ENCODE measurements at places on chromosomes 16 and 17.

- DNase-seq, result no peak
Observed at GRCh38 chr16:15752717-15753488, 102.9 kb downstream of the NDE1 start.

DNA sequence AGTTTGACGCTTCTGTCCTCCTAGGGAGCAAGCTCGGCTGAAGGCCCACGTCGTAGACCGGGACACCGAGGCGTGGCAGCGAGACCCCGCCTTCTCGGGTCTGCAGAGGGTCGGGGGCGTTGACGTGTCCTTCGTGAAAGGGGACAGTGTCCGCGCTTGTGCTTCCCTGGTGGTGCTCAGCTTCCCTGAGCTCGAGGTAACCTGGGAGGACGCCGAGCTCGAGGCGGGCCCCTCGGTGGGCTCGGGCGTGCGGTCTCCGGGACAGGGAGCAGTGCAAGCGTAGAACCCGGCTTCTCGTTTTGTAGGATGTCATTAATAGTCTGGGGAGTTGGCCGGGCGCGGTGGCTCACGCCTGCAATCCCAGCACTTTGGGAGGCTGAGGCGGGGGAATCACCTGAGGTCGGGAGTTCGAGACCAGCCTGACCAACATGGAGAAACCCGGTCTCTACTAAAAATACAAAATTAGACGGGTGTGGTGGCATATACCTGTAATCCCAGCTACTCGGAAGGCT is 715 bp downstream of the ENDOV start:
- DNase-seq, result no peak

DNA sequence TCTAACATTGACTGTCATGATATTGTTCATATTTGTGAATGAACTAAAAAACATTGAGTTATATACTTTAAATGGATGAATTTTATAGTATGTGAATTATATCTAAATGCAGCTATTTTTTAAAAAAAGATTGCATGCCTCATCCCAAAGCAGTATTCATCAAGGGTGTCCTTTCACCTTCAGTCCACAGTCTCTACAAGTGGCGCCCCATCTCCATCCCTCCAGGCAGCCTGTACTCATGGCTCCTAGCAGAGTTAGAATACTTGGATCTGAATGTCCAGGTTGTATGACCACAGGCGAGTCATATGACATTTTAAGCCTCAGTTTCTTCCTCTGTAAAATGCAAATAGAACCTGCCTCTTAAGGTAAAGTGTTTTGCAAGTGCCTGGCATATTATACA is 69.8 kb downstream of the TMEM100 start:
- DNase-seq, result no peak

- no peak for DNase-seq
Observed at GRCh38 chr17:79931817-79932309, 92.6 kb upstream of the CBX4 start.

DNA sequence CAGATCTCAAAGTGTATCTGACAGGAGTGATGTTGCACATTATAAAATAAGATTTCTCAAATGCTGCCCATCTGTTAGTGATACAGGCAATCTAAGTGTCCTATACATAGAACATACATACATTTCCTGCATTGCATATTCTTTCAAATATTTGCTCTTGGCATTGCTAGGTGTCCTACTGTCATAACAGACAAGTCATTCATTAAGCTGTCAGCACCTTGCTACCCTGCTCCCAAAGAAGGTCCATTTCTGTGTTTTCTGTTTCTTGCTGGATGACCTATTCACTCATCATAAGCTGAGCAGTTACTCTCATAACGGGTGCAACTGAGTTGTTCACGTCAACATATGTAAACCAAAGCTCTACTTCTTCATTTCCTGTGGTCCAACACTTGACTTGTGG is 719.0 kb downstream of the KCNJ2 start:
- DNase-seq, result no peak

DNA sequence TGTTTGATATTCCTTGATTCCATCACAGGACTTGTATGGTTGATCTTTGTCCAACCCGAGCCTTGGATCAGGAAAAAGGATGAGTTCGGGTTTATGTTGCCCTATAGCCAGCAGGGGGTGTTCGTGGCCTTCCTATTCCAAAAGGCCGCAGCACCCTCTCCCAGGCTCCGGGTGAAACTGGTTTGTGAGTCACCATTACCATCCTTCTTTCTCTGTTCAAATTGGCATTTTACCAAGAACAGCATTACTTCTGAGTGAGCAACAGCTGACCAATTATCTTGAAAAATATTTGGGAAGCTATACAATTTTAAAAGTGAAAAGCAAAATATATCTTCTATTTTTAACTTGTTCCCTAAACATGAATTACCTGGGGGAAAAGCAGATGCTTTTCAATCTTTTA is 24.3 kb upstream of the KRT20 start:
- peak; percentile 27 for DNase-seq

DNA sequence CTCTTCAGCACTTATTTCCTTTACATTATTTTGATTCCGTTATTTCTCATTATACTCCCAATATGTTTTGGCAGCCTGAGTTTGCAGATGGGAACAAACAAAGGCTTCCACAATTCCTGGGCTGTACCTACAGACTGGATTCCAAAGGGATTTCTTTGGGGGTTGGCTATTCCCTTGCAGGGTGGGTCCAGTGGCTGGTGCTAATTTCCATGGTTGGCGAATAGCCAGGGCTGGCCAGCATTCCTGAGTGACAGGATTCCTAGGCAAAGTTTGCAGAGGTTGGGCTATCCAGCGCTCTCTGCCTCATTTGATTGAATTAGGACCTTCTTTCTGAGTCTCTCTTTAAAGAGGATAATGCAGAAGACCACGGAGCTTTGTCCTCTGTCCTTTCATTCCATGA is 207.4 kb downstream of the MAF start:
- no peak for DNase-seq

GRCh38 chr17:39737760-39738567 is at the start of gene GRB7:
GRB7 (plus strand) TSS chr17:39737938; CDS start chr17:39742302, 4,364 bp downstream.
- peak; percentile 40 for DNase-seq

DNA sequence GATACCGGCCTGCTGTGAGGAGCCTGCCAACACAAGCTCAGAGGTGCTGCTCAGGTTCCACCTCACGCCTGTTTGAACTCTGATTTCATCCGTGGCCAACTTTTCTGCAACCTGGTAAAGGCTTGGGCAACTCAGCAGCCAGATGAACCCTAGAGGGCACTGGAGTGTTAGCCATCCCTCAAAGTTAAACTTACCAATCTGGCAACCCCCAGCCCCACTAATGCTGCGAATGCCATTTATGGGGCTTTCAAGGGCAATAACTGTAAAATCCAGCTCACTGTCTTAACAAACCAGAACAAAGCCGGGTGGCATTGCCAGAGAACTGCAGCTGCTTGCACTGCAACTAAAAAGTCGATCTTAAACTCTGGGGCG is 105.5 kb downstream of the AXIN2 start:
- no peak for DNase-seq

- no peak for DNase-seq
Observed at GRCh38 chr16:2826591-2827373, 3.3 kb upstream of the ZG16B start.

- DNase-seq, result no peak
Observed at GRCh38 chr17:10803830-10804475, at the start of gene TMEM238L. TMEM238L (minus strand) TSS chr17:10804099; CDS start chr17:10803963, 136 bp downstream.

DNA sequence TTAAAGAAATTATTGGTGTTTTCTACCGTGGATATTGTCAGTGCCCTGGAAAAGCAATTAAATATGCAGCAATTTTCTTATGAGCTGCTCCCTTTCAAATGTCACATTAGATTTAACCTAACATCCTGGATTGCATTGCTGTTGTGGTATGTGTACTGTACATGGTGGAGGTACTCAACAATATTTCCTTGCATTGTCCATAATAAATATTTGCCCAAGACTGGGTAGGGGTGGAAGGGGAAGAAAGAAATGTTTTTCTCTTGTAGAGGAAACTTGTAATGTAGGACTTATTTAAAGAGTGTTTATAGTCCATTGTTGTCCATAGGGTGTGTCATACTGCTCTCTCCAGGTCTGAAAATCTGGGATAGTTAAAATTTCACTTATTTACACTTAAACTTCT is 346.2 kb upstream of the TBX2 start:
- DNase-seq, result no peak

Measured in caudate nucleus (tissue), 63 donors.